ENCODE measurements at places on chromosomes 11 and 22. TPM values are rescaled to one million over a fixed set of nuclear protein-coding genes. Genes with fewer than 3 reads are reported as not detected.

Gene LRP4
- 2.7 TPM for total RNA-seq

Gene NXPE4
- total RNA-seq = not detected

Gene OR52N4
- not detected for total RNA-seq

Gene OR8B12
- total RNA-seq = not detected

Gene AMOTL1
- 181 TPM for total RNA-seq

Gene HIC2
- 2.7 TPM for total RNA-seq

Gene CST6
- 0.78 TPM for total RNA-seq

Gene PHOX2A
- total RNA-seq = not detected

Gene GGTLC3
- total RNA-seq = not detected

Gene YIF1A
- total RNA-seq = 103 TPM

Gene DDX25
- total RNA-seq = not detected
